Stimulated activated CD8-positive, alpha-beta memory T cell treated with anti-CD3 and anti-CD28 coated beads, Interleukin-2, amount 100 ng/mL, for 48 hours (primary cell): ENCODE measurements at places on chromosomes 6 and 20.

DNA sequence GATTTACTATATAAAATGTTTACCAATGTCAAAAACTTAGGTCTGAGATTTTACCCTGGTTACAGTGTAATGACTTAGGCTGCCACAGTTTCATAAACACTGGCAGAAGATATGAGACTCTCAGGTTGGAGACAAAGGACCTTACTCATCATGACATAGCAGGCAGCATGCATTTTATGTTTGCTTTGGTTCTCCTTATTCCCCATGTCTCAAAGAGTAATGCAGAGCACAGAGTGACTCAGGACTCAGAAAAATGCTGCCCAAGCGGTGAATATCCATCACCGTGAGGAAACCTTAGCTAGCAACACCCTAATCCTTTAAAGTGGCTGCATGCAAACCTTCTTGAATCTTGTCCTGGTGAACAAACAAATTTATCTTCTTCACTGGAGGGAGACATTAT lies 112.1 kb upstream of the EYS start:
- no peak for DNase-seq

DNA sequence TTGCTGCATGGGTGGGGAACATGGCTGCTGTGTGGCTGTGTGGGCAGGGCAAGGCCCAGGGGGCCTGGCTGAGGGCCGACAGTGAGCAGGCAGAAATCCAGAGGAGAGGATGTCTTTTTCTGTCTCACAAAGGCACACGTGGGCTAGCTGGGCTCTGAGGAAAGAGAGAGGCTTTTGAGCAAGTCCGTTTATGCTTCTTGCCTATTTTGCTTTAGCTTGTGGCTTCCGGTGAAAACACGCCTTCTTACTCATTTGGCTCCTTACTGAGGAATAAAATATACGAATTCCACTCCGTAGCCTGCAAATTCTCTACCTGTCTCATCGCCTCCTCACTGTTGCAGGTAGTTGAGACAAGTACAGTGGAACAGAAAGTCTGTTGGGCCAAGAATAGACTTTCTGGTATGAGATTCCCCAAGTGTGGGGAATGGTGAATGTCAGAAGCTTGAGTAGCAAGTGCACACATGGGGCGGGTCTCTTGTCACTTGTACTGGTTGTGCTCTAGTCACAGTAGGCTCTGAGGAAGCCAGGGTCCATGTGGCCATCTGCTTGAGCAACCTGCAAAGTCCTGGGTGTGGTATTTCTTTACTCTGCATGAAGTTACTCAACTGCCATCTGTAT lies 28.4 kb downstream of the WRNIP1 start:
- DNase-seq: no peak

- DNase-seq: no peak
Measured at GRCh38 chr6:159943968-159944598, 24.8 kb upstream of the IGF2R start.

- DNase-seq: no peak
Measured at GRCh38 chr6:41159415-41160082, 3.4 kb downstream of the TREM2 start.

DNA sequence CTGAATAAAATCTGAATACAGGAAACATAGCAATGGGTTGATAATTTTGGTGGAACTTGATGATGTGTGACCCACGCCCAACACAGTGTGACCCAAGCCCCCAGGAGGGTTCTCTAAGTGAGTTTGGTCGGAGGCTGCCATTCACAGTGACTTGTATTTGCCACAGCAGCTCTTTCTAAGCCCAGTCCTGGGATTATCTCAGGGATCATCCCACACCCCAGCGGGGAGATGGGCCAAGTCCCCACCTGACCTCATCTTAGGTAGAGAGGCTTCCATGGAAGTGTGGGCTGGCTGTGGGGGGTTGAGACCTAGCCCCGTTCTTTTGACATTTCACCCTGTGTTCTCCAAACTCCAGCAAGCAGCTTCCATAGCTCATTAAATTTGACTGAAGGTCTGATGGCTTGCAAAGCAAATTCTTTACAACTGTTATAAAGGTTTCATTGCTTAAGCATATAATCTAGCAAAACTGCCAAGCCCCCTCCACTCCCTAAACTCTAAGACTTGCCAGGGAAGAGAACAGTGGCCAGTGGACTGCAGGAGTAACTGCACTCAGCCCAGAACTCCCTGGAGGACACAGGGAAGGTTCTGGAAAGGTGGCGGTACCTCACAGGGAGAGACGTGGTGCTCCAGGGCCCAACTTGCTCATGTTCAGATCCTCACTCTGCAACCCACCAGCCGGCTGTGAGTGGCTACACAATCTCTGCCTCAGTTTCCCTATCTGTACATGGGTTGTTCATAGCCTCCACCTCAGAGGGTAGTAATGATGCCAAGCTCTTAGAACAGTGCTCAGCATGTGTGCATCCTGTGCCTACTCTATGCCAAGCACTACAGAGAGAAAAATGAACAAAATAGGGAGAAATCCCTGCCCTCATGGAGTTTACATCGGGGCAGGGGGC lies 1.0 kb upstream of the PCK1 start:
- DNase-seq: no peak

GRCh38 chr20:46343975-46344357 lies 35.7 kb upstream of the CDH22 start:
- DNase-seq: no peak

GRCh38 chr6:11194356-11195218 lies 37.9 kb downstream of the NEDD9 start:
- no peak for DNase-seq

GRCh38 chr6:16839631-16840179 lies 78.4 kb upstream of the ATXN1 start:
- no peak for DNase-seq
